Cardiac fibroblast (primary cell): ENCODE measurements at places on chromosomes 3 and 15.

DNA sequence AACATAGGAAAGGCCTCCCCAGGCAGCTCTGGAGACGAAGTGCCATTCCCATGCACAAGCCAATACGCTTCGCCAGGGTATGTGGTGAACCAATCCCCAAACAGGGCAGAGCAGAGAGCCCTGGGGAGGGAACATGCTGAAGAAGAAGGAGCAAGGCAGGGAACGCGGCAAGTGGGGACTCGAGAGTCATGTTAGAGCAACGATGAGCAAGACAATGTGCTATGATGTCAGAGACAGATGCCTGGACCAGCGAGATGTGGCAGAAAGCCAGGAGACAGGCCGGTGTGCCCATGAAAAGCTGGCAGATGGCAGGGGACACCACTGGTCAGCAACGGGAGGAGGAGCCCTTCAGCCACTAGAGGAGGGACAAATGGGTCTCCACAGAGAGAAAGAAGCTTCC, 39.6 kb downstream of the NIPA2 start:
- DNase-seq = no peak

DNA sequence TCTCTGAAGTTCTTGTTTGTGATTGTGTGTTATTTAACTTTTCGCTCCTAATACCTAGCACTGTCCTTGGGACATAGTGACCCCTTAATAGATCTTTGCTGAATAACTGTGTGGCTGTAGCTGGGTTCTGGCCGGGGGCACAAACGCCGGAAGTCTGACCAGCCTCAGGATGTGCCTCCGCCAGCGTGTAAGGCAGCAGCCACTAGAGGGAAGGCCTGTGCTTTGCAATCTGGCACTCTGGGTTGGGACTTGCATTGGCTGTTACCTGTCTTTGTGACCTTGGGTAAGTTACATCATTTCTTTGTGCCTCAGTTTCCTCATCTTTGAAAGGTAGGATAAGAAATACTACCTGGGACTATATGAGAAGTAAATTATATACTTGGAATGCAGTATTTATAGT, 158.7 kb downstream of the GHSR start:
- no peak for DNase-seq

DNA sequence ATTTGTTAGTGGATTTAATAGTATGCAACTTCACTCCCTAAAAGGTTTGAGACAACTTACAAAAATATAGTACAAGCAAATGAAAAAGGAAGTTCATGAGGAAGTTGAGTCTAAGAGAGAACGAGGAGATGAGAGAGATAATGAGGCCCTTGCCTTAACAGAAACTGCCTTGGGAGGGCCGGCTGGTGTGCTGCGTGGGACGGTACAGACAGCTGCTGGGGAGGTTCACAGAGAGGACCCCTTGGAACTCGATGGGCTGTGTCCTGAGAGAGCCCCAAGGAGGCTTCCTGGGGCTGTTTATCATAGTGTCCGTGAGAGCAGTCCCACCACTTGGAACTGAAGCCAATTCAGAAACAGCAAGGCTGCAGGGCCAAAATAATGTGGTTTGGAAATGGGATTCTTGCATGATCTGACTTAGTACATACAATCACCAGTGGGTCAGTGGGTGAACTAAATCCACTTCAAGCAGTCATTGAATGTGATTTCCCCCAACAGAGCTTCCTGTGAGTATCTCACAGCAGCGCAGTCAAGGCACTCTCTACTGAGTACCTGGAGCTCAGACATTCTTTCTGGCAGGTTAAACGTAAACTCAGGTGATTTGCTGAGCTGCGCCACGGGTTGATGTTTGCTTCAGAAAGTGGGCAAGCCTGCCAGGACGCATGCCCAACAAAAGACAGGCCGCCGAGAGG, 90.8 kb downstream of the CRTC3 start:
- no peak for DNase-seq

GRCh38 chr3:185504636-185505035, 5.8 kb upstream of the TMEM41A start:
- no peak for DNase-seq

GRCh38 chr3:22129101-22129500, 378.1 kb upstream of the ZNF385D start:
- DNase-seq = no peak

- DNase-seq = peak; percentile 85
Observed at GRCh38 chr15:68608206-68608843, 29.5 kb downstream of the CORO2B start.

- DNase-seq = no peak
Observed at GRCh38 chr3:154022606-154023005, 98.6 kb upstream of the ARHGEF26 start.

GRCh38 chr3:188106887-188107830, 46.8 kb upstream of the LPP start:
- DNase-seq = no peak

GRCh38 chr3:111035316-111035715, 36.3 kb upstream of the NECTIN3 start:
- no peak for DNase-seq

GRCh38 chr15:69732133-69732532, 279.5 kb downstream of the RPLP1 start:
- no peak for DNase-seq

DNA sequence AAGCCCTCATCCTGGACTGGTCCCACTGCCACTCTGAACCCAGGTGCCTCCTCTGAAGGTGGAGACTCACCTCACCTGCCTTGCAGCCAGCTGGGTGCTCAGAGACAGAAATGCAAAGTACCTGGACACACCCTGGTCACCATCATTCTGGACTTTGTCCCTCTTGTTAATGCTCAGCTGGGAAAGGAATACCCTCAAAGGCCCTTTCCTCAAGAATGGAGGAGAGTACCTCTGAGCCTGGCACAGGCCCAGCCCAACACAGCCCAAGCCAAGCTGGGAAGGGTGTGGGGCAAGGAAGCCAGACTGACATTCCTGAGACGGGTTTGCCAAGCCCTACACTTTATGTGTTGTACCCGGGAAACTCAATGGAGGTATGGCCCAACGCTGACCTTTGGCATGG, 983 bp upstream of the ALAS1 start:
- no peak for DNase-seq

DNA sequence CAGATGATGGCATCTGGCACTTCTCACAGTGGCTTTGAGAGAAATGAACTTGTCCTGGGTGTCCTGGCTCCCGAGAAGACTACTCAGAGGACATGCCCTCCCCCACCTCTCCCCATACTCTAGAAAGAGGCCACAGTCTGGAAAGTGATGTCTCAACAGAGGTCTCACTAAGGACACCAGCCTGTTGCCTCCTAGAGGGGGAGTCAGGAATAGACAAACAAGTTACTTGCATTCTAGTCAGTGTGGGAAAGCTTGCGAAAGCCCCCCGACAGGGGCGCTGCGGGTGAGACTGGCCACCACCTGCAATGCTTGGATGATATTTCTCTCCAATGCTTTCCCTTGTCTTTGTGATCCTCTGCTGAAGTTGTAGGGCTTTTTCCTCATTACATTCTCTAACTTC, 17.2 kb downstream of the B4GALT4 start:
- DNase-seq = no peak

DNA sequence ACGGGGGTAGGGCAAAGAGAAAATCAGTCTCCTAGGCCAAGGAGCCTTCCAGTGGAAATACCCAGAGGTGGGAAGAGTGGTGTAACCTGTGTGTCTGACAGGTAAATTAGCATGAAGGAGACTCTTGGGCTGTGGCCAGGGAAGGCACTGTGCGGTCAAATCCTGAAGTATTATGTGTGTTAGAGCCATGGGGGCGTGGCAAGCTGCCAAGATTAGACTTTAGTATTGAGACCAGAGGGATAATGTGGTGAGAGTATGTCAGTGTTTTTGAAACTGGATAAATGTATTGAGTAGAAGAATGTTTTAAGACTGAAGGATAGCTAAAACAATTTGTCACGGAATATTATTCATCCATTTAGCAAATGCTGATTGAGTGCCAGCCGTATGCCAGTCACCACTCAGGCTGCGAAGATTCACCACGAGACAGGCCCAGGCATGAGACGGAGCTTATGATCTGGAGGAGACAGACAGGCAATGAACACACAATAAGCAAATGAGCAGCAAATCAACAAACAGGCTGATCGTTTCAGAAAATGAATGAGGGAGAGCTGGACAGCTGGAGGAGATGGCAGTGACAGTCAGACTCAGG, 445.9 kb downstream of the MCTP2 start:
- no peak for DNase-seq

DNA sequence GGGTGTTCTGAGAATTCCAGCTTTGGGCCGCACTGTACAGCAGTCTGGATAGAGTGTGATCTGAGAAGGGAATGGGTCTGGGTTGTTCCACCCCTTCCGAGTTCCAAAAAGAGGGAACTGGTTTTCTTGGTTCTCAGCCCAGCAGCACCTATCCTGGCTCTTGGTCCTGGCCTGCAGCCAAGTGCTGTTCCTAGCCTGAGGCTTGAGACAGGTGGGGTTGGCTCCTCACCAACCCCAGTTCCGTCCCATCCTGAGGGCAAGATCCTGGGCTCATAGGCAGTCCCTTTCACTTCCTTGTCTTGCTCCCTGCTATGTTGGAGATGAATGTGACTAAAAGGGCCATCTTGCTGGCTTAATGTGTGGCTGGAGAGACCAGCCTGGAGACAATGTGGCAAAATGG, 15.2 kb downstream of the IVD start:
- peak; percentile 4 for DNase-seq

GRCh38 chr15:93855181-93855826, 376.1 kb upstream of the MCTP2 start:
- DNase-seq = no peak

DNA sequence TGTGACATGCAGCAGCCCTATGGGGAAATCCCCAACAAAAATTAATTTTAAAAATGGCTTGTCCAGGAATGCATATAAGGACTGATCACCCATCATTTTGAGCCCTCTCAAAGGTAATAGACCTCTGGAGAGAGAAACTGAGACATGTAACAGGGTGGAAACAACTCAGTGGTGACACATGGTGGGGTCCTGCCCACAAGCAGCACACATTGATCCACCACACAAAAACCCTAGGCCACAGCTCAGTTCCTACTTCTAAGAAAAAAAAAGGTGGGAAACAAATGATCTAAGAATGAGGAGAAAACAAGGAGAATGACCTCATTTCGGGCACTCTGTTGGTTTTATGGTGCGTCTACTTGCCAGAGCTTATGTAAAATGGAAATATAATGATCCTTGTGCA, 1.9 kb upstream of the SLC41A3 start:
- no peak for DNase-seq

DNA sequence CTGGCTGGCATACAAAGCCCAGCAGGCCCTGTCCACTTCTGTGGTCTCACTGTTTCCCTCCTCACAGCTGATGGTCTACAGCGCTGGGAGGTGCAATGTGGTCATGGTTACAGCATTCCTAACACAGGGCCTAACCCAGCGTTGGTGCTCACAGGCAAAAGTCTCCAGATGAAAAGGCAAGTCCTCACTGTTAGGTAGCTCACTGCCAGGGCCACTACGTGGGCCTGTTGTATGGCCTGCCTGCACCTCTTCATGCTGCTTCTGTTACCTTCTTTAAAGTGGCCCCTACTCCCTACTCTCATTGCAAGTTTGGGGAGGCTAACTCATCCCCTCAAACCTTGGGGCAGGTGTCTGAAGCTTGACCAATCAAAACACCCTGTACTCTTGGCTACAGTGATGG, 31.3 kb downstream of the CCDC13 start:
- no peak for DNase-seq

GRCh38 chr15:72859757-72860145, 76.2 kb upstream of the ADPGK start:
- DNase-seq = no peak

DNA sequence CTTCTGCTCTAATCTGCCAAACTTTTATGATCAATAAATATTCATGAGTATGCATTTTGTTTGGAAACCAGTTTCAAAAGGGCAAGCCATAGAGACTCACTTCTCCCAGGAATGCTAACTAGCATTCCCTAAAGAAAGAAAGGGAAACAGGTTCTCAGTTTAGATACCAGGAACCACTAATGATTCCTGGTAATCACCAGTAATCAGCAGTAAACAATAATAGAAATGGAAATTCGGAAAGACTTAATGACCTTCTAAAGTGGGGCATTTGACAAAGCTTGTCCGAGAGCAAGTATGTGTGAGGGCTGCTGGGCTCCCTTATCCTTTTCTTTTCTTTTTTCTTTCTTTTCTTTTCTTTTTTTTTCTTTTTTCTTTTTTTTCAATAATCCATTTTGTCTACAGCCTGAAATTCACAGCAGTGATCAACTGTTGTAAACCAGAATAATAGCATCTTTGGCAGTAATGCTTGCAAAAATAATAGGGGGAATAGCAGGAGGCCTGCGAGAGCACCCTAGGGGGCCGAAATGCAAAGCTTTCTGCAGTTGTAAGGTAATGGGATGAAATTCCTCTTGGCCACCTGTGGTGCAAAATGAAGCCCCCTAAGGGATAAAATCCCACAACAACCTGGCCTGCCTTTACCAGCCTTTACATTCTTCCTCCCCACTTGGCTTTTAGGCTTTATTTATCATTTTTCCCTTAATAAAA, 253.2 kb downstream of the ZPLD1 start:
- no peak for DNase-seq

DNA sequence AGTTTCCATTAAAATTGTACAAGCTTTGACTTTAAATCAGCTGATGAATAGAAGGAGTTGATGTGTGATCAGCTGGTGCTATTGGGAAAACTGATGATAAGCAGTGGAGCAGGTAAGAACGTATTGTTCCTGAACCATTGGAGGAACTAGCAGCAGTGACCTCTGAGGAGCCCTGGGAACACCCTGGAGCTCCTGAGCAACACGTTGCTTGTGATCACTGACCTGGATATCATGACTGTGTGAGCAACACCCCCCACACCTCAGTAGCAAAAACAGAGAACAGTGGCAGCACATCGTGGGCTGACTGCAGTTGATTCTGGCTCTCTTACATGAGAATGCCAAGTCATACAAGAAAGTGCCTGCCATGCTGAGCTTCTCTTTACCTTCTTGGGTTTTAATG, 72.9 kb downstream of the BLM start:
- DNase-seq = no peak

- peak; percentile 96 for DNase-seq
Observed at GRCh38 chr15:34122771-34123183, 20.9 kb downstream of the PGBD4 start.

- no peak for DNase-seq
Observed at GRCh38 chr3:160001850-160002623, 13.4 kb downstream of the IL12A start.

- no peak for DNase-seq
Observed at GRCh38 chr15:64017591-64018163, 28.6 kb downstream of the DAPK2 start.
